Kidney (tissue), 22 donors: ENCODE measurements at places on chromosomes 16 and 17.
A peak's percentile ranks its signal among the peaks of the same experiment; 100 is the strongest.

DNA sequence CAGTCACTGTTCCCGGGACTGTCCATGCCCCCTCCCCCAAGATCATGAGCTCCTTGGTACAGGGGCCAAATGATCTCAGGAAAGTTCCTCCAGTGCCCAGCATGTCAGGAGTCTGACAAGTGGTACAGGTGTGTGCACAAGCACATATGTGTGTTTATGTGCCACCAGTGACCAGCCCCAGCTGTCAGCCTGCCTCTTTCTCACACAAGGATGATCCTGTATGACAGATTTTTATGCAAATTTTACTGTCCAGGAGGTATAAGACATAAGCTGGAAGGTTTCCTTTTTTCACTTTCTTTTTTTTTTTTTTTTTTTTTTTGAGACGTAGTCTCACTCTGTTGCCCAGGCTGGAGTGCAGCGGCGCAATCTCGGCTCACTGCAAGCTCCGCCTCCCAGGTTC lies 31.4 kb upstream of the GFOD2 start:
- no peak for DNase-seq

DNA sequence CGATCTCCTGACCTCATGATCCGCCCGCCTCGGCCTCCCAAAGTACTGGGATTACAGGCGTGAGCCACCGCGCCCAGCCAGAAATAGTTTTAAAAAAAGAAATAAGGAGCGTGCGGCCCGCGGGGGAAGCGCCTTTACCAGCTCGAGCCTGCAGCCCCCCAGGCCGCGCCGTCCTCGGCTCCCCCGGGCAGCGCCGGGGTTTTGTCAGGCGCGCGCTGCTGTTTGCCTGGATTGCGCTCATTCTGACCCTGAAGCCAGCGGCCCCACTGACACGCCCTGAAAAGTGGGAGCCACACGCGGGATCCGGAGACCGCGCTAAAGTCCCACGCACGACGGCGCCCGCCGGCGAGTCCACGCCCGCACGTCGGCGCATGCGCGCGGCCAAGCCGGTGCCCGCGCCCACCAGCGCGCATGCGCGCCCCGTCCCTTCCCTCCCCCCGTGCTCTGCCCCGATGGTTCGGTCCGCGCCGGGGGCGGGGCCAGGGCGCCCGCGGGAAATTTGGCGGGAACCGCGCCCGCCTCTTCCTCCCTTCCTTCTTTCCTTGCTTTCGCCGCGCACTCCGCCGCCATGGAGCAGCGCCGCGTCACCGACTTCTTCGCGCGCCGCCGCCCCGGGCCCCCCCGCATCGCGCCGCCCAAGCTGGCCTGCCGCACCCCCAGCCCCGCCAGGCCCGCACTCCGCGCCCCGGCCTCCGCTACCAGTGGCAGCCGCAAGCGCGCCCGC lies at the start of gene CDT1:
TSS of gene CDT1 (plus strand) at position 526 of the 724 bp plus-strand sequence. CDS start at position 569, 43 bp downstream.
- peak; percentile 93 for DNase-seq

- DNase-seq: no peak
Observed at GRCh38 chr17:34859652-34860051, 101.6 kb downstream of the CCT6B start.

DNA sequence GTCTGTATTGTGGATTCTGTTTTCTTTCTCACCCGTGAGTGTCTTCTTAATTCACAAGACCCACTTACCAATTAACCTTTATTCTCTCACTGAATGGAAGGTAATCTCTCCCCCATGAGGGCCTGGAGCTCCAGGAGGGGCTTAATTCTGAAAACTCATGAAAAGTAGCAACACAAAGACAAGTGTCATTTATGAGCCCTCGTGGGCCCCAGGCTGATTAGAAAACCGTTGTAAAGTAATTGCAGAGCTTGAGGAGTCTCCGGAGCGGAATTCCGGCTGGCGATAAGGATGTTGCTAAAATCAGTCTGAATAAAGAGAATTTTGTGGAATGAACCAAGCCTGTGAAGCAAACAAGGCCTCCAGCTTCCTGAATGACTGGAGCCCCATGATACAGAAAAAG lies 301.5 kb downstream of the HAPSTR1 start:
- DNase-seq: no peak

DNA sequence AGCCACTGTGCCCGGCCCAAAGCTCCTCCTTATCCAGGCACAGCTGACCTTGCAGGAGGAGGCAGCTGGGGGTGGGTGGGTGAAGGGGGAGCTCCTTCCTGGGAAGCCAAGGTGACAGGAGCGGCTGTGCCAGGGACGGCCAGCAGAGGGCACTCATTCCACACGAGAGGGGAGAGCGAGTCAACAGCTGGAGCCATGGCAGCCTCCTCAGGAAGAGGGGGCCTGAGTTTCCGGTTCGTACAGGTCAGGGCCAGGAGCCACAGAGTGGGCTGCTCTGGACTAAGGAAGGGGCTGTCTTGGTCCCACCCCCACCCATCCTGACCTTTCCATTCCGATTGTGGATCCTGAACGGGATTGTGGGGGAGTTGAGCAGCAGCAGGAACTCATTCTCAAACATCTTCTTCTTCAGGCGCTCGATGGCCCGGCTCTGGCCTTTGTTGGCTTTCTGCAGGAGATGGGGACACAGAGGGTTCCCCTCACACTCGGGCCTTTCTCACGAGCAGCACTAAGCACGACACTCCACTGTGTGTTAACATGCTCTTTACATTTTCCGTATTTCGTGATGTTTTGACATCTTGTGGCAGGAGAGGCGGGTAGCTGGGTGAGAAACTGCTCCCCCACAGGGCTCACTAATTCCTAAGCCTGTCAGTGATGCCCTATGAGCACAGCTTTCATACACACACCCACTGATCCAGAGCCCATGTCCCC lies 61.6 kb downstream of the TIMM22 start:
- no peak for DNase-seq

GRCh38 chr16:55638256-55638655 lies 17.5 kb upstream of the SLC6A2 start:
- no peak for DNase-seq

DNA sequence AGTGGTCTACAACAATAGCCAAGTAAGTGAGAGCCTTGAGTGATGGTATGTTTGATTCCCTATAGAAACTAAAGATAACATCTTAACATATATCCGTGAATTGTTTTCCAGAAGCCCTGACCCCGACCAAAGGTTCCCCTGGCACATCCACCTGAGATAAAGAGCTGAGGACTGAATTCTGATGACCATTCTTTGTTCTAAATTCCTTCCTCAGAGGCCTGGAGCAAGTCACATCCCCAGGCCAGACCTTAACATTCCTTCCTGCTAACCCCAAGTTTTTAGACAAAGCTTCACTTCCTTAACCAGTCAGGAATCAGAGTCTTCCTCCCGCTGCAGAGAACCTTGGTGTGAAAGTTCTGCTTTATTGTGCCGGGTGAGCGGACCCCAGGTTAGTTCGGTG lies 83.3 kb downstream of the PMP22 start:
- no peak for DNase-seq

- DNase-seq: no peak
Observed at GRCh38 chr16:57594531-57595031, 33.8 kb upstream of the ADGRG1 start.

DNA sequence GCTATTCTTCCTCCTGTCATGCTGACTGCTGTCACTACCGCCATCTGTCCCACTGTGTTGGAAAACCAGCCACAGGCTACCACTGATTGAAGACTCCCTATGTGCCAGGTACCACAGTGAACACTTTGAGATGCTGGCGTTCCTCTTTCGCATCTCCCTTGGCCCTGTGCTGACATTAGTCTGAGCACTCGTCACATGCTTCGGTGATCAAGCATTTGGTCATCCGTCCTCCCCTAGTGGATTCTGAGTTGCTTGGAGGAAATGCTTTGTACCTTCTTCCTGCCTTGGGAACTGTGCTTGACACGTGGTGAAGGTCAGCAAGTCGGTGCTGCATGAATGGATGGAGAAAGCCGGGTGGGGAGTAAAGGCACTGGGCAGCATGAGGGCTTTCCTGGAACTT lies 260.1 kb downstream of the SNX29 start:
- peak; percentile 52 for DNase-seq

DNA sequence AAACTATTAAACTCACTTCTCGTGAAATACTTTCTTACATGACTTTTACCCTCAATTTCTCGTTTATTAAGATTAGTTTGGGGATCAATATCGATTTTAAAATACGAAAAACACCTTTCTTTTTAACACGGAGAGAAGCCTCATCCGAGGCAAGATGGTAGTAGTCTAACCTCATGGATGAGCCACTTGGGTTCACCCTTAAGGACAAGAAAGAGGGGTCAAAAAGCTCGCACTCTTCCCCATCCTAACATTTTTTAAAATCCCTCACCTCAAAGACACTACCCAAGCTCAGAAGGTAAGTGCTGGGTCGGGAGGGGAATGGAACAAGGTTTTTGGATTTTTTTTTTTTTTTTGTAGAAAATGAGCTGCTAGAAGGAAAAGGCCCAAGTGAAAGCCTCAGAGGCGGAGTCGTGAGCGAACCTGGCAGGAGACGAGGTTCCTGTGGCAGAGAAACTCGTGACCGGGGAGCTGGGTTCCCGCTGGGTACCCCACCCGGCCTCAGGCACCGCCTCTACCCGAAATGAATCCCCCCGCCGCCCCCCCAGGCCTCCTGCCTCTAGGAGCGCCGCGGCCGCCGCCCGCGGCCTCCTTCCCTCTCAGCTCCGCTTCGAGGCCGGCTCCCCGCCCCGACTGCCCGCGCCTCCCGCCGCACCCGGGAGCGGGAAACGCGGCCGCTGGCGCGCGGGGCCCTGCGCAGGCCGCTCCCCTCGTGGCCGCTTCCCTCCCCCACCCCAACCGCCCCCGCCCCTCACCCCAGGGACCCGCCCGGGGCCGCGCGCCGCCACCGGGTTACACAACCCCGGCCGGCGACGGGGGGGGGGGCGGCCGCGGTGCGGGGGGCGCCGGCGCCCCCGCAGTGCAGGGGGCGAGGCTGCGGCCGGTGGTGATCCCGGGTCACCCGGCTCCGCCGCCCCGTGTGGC lies 1.6 kb downstream of the NUFIP2 start:
- peak; percentile 90 for DNase-seq

- DNase-seq: no peak
Observed at GRCh38 chr17:61235001-61235826, 164.4 kb upstream of the TBX2 start.

GRCh38 chr17:64984181-64984580 lies 64.9 kb upstream of the LRRC37A3 start:
- DNase-seq: no peak

DNA sequence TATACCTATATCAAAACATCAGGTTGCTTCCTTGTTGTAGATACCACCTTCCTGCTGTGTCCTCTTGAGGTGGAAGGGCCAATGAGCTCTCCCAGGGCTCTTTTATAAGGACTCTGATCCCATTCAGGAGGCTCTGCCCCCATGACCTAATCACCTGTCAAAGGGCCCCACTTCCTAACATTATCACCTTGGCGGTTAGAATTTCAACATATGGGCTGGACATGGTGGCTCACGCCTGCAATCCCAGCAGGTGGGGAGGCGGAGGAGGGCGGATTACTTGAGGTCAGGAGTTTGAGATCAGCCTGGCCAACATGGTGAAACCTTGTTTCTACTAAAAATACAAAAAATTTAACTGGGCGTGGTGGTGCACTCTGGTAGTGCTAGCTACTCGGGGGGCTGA lies 86.4 kb downstream of the HAPSTR1 start:
- no peak for DNase-seq

GRCh38 chr16:70457446-70458166 lies 3.2 kb downstream of the FCSK start:
- DNase-seq: no peak

GRCh38 chr17:7078711-7079110 lies 1.3 kb downstream of the CLEC10A start:
- DNase-seq: no peak

DNA sequence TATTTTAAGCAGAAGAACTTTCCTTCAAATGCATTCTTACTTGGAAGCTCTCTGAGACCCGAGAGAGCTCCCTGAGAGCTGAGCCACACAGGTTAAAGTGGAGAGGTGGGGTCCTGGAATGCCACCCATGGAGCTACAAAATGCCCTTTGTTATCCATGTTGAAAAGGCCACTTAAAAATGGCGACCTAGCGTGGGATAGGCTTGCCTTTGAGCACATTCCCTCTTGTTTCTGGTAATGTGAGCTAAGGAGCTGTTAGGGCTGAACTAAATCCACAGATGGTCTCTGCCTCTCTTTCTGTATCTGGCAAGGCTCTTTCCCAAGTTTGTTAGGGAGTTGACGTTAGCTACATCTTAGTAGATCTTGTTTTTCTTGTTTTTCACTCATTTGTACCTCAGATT lies 171.6 kb downstream of the SNX29 start:
- DNase-seq: no peak

DNA sequence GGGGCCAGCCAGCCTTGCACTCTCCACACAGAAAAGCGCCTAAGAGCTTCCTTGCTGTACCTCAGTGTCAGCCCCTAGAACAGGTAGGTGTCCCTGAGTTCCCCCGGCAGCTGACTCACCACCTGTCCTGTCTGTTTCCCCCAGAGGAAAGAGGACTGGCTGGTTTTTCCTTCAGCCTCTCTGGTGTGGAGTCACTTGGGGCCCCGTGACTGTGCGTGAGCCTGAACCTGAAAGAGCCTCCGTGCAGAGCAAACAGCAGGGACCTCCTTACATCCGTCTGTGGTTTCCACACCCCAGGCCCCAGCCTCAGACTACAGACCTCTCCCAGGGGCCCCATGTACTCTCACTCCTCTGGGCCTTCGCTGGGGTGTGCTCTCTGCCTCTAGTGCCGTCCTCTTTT lies 87.8 kb downstream of the GNAO1 start:
- no peak for DNase-seq

DNA sequence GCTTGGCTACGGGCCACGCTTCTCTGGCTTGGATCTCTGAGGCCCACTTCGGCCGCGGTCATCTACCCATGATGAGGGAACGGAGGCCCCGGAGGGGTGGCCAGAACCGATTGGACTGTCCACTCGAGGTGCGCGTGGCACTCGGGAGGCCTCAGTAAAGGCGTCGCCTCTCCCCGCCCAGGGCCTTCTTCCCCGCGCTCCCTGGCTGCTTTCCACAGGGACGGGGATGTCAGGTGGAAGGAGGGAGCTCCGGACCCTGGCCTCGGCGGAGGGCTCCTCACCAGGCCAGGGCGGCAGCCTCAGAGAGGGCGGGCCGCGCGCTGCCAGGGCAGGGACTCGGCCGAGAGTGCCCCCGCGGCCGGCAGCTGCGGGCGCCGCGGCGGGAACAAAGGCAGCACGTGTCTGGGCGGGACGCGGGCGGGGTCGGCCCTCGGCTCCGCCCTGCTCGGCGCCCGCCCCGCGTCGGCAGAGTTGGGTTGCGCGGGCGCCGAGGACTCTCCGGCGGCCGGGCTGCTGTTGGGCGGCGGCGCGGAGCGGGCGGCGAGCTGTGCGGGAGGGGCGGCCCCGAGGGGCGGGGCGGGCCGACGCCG lies 587 bp upstream of the CDK5R1 start:
- peak; percentile 88 for DNase-seq

DNA sequence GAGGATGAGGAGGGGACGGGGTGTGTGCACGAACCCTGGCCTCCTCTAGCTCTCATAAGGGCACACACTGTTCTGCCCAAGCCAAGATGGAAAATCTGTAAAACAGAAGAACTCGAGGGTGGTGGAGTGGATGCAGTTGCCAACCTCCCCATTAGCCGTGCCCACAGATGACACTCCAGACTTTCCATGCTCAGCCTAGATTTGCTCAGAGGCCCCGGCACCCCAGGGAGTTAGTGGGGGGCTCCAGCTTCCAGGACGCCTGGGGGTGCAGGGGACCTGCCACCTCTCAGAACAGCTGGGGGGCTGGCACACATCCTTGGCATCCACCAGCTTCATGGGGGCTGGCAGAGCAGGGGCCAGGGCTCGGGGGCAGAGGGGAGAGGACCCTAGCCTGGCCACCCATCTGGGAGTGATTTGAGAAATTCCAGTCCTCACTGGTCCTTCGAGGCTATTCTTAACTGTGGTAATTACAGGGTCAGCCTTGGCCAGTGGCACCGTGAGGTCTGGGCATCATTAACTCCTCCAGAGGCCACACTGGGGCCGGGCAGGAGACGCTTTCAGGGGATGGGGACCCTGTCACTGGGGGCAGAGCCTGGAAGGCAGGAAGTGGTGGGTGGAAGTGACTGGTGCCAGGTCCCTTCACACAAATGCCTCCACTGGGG lies 14.3 kb downstream of the VASN start:
- no peak for DNase-seq
